Stimulated activated CD8-positive, alpha-beta memory T cell treated with anti-CD3 and anti-CD28 coated beads, Interleukin-7, amount 100 ng/mL, for 1 hour (primary cell): ENCODE measurements at places on chromosomes 6 and 20.

- no peak for DNase-seq
Measured at GRCh38 chr6:89144354-89144906, 1.4 kb upstream of the PM20D2 start.

DNA sequence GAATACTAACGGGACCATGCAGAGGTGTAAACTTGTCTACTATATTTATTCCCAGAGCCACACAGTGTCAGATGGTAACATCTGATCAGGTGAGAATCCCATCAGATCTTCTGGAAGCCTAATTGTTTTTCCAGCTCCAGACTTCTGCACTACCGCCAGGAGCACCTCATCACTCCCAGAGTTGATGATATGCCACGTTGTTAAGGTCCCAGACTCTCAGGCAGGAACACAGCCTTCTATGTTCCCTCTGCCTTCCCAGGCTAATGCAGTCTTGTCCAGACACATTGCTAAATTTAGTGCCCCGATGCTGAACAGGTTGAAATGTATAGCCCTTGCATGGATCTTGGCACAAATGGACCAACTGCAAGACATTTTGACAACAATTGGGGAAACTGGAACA is 86.2 kb downstream of the PROKR2 start:
- no peak for DNase-seq

DNA sequence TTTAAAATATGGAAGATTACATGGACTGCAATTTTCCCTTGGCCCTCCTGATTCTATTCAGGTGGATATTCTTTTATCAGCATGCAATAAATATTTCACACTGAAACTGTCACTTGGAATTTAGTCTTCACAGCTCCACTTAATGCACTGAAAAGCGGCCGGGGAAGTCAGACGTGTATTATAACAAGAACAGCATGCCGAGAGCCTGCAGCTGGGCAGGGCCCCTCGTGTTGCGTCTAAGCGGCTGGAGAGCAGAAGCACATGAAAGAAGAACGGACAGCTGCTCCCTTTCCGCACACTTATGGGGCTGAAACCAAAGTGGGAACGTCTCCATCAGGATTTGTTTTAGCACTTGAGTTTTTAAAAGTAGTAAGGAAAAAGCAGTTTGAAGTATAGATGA is 57.2 kb downstream of the LYRM4 start:
- DNase-seq: no peak

DNA sequence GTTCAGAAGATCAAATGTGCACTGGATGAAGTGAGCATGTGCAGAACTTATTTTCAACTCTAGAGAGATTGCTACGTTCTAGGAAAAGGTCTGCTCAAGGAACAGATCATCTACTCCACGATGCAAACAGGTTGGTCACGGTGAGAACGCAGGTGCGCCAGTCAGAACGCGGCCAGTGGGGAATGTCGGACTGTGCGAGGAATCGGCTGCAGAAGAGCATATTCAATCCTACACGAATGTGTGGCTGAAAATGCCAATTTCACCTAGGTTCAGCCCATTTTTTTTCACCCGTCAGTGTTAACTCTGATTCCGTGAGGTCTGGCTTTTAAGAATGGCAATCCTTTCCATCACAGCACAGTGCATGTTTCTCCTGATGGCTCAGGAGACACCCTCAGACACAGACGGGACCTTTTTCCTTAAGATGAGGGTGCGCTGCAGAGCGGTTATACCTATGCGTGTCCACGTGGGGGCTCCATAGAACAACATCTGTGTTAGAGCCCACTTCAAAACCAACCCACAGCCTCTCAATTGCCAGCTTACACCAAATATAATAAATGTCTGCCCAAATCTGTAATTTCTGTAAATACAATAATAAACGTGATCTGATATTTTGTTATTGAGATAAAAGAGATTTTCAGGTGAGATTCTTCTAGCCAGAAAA is 250.4 kb downstream of the FOXA2 start:
- DNase-seq: no peak

GRCh38 chr6:132733283-132733682 is 19.4 kb upstream of the VNN1 start:
- DNase-seq: no peak

- DNase-seq: no peak
Measured at GRCh38 chr6:108133594-108134179, 32.1 kb upstream of the NR2E1 start.

GRCh38 chr6:95232446-95232845 is 344.9 kb upstream of the MANEA start:
- DNase-seq: no peak

GRCh38 chr6:163994566-163994965 is 580.0 kb downstream of the QKI start:
- DNase-seq: no peak

DNA sequence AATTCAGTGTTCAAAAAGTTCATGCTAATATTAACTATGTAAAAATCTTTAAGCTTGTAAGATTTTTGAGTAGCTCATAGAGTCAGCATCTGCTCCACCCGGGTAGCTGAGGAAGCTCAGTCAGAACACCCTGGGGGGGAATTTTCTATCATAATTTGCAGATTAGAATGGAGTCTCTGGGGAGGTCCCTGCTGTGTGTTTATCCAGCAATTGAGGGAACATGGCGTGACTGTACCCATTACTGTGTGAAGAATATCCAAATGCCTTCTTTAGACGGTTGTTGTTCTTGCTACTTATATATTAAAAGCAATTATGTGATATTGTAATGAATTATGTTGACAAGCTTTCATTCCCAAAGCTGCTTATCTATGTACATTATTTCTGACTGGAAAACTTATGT is 64.8 kb downstream of the AIG1 start:
- DNase-seq: no peak

DNA sequence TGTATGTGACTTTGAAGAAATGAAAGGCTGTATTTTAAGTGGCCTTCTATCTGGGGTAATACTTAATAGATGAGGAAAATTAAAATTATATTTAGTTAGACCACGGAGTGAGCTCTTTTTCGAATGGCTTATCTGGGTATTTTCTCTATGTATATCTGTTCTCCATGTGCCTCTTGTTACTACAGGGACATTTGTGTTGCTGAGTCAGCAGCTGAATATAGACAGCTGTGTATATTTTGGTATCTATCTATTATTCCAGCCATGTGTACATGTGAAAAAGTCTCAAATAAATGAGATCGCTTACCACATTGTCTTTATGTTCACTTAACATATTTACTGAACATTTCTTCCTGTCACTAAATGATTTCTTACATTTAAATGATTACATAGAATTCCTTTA is 57.2 kb downstream of the TMEM200A start:
- DNase-seq: no peak

GRCh38 chr6:148105695-148106094 is 236.9 kb upstream of the SASH1 start:
- DNase-seq: no peak

DNA sequence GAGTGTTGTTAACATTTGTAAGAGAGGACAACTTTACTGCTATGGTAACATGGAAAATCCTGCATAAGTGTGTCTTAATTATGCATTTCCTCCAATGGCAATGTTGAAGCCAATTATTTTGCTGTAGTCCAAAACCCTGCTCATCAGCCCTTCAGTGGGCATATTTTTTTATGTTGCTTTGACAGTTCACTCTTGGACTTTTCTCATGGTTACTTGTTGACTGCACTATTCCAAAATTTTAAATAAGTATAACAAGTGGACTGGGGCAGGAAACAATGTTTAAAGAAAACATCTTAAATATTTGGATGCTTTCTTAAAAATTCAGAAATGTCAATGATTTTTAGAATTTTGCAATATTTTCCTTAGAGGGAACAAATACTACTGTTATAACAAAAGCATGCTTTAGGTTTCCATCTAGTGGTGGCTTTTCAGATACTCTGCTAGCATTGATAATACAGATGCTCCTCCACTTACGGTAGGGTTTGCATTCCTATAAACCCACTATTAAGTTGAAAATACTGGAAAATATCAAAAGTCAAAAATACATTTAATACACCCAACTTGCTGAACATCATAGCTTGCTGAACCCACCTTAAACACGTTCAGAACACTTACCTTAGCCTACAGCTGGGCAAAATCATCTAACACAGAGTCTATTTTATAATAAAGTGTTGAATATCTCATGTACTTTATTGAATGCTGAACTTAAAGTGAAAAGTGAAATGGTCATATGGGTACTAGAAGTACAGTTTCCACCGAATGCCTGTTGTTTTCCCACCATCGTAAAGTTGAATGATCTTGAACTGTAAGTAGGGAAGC is 86.4 kb downstream of the ADGRG6 start:
- DNase-seq: no peak

GRCh38 chr6:39929733-39930461 is 4.4 kb downstream of the MOCS1 start:
- DNase-seq: no peak

DNA sequence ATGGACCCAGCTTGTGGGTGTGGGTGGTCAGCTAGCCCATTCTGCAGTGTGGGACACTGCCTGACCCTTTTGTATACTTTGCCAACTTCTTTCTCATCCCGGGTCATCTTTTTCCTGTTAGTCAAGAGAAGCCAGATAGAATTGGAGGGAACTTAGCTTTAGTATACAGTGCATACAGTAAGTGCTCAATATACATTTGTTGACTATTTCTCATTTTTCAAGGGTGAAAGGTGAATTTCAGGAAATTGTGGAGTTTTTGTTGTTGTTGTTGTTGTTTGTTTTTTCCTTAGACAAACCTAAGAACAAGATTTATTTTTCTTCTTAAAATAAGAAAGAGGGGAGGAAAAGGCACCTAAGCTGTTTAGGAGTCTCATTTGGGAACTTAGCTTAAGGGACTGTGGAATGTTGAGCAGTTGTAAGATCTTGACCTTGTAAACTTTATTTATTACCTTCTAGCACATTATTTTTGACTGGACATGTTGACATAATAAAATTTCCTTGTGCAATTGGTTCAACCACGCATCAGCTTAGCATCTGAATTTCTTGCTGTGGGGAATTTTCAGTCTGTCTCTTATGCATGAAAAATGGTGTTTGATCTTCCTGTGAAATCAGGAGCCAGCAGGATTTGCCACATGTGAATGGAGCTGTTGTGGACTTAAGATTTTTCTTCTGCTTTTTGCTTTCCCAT is 113.6 kb downstream of the ARID1B start:
- DNase-seq: no peak

DNA sequence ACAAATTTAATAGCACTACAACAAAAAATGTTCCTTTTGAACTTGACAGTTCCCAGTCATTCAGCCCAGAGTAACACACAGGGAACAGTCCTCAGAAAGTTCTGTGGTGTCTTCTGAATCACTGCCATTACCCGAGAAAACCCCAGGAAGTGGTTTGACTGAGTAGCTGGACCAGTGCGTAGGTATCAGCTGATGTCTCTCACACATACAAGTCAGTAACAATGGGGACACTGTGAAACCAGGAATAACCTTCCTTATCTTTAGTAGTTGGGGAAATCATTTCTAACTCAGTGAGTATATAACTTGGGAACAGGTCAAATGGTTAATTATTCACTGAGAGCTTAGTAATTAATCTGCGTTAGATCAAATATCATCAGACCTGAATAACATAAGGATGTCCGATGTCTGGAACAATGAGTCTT is 73.1 kb downstream of the HIVEP2 start:
- no peak for DNase-seq

DNA sequence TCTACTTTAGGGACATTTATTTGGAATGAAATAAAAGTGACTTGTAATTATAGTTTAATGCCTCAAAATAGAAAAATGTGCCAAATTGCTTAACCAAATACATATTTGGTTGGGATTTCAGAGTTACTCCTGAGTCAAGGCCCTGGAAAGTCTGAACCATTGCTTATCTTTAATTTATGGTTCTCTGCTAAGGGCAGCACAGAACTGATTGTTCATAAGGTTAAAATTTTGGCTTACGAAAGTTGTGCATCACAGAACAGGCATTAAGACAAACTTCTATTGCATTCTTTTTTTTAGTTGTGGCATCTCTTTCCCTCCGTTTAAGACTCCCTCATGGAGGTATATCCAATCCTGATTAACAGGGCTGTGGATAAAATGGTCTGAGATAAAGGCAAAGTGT is 92.2 kb upstream of the TENT5A start:
- no peak for DNase-seq

- DNase-seq: no peak
Measured at GRCh38 chr6:108616973-108617372, 56.3 kb downstream of the FOXO3 start.

DNA sequence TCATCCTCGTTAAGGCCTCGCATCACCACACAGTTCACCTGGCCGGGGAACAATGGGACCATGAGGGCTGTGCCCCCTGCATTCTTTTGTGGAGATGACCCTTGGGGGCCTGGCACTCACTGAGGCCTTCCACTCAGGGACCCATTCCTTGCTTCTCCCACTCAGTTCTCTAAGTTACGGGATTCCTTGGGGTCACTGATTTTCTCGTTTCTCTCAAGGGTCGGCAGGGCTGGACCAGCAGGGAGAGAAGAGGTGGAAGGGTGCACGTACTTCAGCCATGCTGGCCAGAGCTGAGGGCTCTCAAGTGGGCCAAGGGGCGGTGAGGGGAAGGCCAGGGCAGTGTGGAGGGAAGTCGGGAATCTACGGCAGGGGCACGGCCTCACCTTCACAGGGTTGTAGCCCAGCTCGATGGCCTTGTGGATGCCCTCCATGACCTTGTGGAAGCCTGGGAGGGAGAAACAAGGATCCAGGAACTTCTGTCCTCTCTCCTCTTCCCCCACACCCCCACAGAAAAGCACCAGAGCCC is 20.8 kb downstream of the MOCS1 start:
- no peak for DNase-seq

DNA sequence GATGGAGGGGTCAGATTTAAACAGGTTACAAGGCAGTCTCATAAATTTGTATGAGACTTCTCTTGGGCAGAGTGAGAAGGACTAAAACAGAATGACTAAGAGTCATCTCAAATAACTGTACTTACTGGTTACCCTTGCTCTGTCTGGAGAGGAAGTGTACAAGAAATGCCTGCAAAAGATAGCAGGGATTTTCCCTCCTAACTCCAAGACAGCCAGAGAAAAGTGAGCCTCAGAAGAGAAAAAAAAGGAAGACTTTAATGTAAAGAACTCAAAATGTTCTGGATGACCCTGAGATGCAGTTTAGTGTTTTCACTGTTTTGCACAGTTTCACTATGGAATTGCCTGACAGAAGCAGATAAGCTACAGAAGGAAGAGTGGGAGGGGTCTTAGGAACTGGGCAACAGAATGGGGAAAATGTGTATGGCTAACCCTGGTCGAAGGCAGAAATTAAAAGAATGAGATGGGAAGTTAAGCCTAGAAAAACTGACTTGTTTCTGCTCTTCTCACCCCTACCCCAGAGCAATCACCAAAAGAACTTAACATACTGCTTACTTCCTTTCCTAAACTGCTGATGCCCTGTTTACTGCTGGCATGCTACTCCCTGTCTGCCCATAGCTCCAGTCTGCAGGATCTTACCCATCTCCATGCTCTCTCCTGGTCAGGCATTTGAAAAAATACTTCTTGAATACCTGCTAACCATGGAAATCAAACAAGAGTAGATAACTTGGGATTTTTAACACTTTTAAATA is 98.1 kb upstream of the MARCKS start:
- no peak for DNase-seq

DNA sequence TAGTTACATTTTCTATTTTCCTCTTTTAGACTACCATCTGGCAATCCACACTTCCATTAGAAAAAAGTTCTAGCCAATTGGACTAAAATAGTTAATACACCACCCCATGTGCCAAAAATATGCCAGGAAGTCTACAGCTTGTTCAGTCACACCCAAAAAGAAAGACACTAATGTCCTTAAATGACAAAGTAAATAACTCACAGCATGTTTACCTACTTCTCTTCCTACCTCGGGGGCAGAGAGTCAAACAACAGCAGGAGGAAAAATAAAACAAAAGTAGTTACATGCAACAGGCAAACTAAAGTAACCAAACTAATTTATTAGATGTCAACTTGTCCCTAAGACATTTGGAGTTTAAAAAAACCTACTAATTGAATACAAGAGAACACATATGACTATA is 57.0 kb downstream of the UBE3D start:
- no peak for DNase-seq

GRCh38 chr6:141736104-141736503 is 396.6 kb upstream of the GJE1 start:
- no peak for DNase-seq
